Inflammatory macrophage treated with lipopolysaccharide for 4 hours (primary cell): ENCODE measurements at places on chromosomes 2 and 18.

DNA sequence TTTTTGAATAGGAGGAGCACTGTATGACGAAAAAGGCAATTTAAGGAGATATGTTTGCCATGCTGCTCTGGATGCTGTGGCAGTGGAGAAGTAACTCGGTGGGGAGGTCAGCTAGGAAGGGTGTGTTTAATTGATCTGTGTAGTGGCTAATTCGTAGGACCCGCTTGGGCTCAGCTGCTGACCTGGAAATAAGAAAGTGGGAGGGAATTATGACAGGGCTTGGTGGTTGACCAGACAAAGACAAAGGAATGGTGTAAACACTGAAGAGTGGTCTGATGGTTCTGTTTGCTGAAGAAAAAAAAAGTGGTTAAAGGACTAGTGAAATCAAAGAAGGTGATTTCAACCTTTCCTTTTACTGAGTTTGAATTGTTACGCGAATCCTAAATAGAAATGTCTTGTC lies 146.0 kb downstream of the MAP4K4 start:
- no peak for DNase-seq

- DNase-seq: no peak
Measured at GRCh38 chr2:183035954-183036669, 2.1 kb downstream of the NCKAP1 start.

DNA sequence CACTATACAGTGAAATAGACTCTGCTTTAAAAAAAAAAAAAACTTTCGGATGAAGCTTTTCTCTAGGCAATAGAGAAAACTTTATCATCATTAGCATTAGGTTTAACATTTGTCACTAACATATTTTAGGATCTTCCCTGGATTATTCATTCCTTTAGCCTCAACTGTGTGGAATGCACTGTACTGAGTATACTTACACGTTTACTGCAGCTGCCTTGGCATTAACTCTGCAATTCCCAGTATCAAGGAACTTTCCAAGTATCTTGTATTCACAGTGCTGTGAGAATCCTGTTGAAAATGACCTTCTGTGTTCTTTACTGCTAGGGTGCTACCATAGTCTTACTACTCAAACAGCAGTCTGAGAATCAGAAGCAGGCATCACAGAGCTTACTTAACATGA lies 328.2 kb upstream of the COL3A1 start:
- DNase-seq: no peak

DNA sequence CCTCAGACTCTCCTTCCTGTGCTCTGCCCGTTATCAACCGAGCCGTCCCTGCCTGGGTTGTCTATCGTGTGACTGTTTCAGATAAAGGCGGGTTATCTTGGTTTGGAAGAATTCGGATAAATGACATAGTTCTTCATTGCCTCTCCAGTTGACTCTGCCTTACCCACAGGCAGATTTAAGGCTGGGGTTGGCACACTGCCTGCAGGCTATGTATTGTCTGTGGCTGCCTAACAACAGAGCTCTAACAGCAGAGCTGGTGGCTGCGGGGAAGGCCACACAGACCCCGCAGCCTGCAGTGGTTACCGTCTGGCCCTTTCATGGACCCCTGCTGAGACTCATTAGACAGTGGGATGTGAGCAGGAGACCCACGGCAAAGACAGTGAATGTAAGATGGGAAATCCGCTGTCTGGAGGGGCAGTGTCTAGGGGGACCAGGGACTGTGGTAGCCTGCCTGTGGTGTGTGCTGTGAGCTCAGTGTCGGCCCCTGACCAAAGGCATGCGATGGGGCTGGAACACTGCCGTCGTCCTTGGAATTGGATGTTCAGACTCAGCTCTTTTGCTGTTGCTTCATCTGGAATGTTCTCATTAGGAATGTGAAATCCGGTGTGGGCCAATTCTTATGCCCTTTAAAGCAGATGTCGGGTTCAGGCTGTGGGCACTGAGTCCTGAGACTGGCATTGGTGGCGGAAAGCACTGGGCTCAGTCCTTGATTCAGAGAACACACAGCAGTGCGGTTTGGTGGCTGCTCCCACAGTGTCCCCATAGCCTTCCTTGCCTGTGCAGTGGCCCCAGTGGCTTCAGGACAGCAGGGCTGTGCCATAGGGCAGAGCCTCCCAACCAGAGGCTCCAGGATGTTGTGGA lies 44.5 kb downstream of the SH3RF3 start:
- no peak for DNase-seq

- no peak for DNase-seq
Measured at GRCh38 chr2:103809415-103809814, 1044.5 kb upstream of the POU3F3 start.

DNA sequence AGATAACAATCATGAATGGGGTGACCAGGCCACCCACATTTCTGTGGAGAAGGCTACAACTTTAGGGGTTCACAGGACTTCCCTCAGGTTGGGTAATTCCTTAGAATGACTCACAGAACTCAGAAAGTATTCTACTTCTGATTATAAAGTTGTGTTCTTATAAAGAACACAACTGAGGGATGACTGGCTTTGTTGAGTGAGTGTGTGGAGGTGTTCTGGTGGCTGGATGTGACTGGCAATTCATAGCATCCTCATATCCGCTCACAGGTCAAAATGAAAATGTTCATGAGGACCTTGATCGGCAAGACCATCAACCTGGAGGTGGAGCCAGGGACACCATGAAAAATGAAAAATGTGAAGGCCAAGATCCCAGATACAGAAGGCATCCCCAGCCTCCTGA lies 143.3 kb upstream of the CAB39 start:
- DNase-seq: no peak

DNA sequence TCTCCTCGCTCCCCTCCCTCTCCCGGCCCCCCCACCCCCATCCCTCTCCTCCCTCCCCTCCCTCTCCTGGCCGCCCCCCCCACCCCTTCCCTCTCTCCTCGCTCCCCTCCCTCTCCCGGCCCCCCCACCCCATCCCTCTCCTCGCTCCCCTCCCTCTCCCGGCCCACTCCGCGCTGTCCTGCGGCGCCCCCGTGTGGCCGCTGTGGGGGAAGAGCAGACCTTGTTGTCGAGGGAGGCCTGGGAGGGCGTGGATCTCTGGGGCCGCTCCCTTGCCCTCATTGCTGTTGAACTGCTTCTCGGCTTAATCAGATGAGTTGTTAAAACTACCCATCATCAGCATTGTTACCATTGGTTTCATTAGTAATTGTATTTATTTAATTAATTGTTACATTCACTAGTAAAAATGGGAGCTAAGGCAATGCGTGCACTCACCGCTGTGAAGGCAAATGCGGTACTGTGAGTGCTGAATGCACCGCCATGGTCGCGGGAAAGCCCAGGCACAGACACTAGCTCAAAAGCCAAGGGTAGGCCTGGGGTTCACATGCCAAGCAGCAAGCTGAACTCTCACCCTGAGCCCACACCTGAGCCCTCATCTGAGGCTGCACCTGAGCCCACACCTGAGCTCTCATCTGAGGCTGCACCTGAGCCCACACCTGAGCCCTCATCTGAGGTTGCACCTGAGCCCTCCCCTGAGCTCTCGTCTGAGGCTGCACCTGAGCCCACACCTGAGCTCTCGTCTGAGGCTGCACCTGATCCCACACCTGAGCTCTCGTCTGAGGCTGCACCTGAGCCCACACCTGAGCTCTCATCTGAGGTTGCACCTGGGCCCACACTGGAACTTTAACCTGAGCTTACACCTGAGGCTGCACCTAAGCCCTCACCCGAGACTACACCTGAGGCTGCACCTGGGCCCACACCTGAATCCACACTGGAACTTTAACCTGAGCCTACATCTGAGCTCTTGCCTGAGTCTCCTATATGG lies 8.8 kb downstream of the RTP5 start:
- peak; percentile 66 for DNase-seq

- DNase-seq: no peak
Measured at GRCh38 chr18:7987284-7987976, 420.3 kb downstream of the PTPRM start.

DNA sequence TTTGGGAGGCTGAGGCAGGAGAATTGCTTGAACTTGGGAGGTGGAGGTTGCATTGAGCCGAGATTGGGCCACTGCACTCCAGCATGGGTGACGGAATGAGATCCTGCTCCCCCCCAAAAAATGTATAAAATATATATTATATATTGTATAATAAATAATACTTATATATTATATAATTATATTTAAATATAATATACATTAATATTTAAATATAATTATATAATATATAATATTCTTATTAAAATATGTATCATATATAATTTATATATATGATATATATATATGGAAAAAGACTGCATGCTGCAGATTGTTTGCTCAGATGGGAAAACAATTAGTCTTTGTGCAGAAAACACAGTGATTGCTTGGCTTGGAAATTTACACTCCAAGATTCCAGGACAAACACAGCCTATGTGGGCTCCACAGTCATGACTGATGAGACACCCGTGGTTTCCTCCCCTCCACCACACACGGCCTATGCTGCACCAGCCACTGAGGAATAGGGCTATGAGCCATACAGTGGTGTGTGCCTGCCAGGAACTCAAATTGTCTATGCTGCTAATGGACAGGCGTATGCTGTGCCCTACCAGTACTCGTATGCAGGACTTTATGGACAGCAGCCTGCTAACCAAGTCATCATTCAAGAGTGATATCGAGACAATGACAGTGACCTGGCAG lies 30.0 kb downstream of the PMAIP1 start:
- no peak for DNase-seq

GRCh38 chr2:172448544-172449267 lies 21.3 kb downstream of the ITGA6 start:
- DNase-seq: no peak

DNA sequence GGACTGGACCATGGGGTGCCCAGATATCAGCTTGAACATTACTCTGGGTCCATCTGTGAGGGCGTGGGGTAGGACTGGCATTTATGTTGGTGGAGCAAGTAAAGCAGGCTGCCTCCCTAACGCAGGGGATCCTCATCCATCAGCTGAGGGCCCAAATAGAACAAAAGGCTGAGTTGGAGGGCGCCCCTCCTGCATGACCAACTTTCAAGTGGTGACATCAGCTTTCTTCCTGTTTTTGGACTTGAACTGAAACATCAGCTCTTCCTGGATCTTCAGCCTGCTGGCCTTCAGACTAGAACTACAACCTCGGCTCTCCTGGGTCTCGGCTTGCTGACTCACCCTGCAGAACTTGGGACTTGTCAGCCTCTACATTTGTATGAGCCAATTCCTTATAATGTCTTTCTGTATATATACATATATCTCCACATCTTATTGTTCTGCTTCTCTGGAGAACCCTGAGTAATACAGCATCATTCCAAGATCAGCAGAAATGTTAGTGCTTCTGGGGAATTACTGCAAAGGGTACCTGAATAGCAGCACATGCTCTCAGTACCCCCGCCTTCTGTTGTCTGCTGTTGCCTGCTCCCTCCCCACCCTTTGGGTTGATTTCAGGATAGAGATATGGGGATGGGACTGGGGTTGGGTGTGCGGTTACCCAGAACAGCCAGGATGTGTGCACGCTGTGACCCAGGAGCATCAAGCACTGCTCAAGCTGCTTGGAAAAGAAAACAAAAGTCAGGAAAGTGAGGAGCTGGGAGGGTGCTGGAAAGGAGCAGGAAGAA lies 20.0 kb downstream of the TMEM127 start:
- peak; percentile 96 for DNase-seq

DNA sequence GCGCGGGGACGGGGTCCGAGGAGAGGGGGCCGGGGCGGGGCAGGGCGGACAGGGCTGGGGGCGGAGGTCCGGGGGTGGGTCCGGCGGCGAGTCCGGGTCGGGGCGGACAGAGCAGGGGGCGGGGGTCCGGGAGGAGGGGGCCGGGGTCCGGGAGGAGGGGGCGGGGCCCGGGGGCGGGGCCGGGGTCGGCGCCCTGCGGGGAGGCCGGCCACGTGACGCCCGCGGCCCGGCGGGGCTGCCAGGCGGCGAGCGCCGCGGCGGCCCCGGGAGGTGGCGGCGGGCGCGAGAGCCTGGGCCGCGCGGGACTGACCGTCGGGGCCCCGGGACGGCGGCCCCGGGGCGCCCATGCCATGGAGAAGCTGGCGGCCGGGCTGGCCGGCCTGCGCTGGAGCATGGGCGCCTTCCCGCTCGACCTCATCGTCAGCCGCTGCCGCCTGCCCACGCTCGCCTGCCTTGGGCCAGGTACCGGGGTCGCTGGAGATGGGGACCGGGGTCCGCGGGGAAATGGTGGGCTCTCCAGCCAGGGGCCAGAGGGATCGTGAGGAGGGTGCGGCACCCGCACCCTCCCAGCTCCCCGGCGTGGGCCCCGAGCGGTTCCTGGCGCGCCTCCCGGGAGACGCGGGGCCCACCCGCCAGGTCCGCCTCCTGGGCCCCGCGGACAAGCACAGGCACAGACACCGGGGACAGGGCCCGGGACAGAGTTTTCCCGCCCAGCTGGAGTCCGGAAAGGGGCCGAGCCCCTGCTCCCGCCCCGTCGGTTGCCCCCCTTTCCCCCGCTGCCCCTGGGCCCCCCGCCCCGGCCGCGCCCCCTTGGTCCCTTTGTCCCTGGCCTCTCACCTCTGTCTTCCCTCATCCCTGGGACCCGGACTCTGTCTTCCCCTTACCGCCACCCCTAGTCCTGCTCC lies at the start of gene GAREM2:
TSS of gene GAREM2 (plus strand) at position 218 of the 905 bp plus-strand sequence. CDS start at position 351, 133 bp downstream.
- DNase-seq: no peak

GRCh38 chr2:141927536-141927935 lies 203.3 kb downstream of the LRP1B start:
- DNase-seq: no peak

- peak; percentile 83 for DNase-seq
Measured at GRCh38 chr2:28423856-28424605, 31.4 kb downstream of the FOSL2 start.

- no peak for DNase-seq
Measured at GRCh38 chr18:32208023-32208422, 18.2 kb downstream of the MEP1B start.

GRCh38 chr2:37858400-37858711 lies 66.7 kb upstream of the RMDN2 start:
- no peak for DNase-seq

DNA sequence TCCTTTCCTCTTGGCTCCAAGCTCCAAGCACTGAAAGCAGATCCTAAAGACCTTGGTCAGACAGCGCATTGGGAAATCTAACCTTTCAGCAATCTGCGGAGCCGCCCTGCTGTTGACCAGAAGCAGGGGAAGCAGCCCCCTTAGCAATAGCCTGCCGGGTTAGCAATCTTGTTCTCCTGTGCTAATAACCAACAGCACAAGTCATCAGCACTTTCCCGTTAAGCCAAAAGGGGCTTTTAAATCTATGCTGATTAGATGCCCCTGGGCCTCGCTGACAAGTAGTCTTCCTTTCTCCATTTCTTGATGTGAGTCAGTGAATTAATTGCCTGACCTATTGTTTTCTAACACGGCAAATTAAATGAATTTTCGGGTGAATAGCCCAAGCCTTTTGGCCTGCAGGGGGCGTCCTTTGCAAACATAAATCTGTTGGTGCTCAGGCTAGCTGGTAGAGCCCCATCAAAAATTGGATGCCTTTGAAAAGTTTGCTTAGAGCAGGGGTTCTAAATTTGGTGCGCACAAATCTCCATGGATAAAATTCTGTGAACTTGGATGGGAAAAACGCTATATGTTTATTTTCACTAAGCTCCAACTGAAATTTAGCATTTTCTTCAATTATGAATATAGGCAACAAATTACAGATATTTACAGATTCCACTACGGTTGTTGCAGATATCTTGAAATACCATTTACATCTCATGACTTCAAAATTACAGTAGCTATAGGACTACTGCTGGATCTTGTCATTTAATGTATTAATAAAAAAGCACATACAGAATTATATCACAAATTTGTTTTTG lies 24.6 kb downstream of the MAIP1 start:
- peak; percentile 79 for DNase-seq

- DNase-seq: no peak
Measured at GRCh38 chr18:53797998-53798495, 426.4 kb downstream of the MBD2 start.
